ENCODE measurements at places on chromosomes 4 and X.

- DNase-seq, result no peak
These were observed 178.2 kb upstream of the HCCS start for GRCh38 chrX:10932842-10933440.

- DNase-seq, result no peak
These were observed 15.2 kb upstream of the HMX1 start for GRCh38 chr4:8886612-8887406.

DNA sequence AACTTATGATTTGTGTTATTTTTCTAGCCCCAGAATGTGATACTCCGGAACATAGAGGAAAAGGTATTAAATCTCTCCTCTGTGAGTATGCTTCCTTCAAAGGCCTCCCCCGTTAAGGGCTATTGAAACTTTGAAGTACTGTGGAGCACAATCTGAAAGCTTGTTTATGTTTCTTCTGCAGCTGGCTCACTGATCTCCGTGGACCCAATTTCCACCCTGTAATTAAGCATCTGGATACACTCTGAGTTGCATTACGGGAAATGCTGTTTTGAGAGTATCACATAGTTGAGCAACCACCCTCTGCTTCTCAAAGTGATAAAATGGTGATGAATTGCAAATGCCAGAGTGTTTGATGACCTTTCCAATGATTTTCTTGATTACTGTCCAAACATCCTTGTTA lies 296.8 kb upstream of the PABPC5 start:
- DNase-seq, result no peak

DNA sequence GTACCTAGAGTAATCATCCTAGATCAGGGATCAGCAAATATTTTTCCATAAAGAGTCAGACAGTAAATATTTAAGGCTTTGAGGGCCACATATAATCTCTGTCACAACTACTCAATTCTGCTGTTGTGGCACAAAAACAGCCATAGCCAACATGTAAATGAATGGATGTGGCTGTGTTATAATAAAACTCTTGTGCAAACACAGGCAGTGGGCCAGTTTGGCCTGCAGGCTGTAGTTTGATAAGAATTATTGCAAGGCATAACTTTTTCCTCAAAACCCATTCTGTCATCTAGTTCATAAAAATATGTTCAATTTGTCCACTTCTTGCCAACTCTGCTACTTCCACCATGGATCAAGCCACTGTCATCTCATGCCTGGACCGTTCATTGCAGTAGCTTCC lies 39.4 kb upstream of the SHROOM4 start:
- DNase-seq, result no peak

DNA sequence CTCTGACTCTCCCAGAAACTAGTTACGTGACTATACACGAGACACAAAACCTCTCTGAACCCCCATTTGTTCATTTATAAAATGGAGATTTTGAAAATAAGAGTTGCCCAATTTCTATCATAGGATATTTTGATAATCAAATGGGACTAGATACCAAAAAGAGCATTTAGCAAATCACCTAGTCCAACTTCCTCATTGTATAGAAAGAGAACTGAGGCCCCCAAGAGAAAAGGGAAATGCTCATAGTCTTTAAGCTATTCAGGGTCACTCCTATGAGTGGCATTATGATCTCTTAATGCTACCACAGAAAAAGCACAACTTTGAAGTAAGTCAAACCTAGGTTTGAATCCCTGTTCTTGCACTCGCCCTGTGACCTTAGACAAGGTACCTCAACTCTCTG lies 62.7 kb downstream of the BMP15 start:
- DNase-seq, result no peak

All from stimulated activated CD4-positive, alpha-beta T cell treated with anti-CD3 and anti-CD28 coated beads, Interleukin-12 subunit alpha, Interleukin-12 subunit beta, amount 100 ng/mL, for 48 hours (primary cell).